Small intestine (tissue), 16 donors: ENCODE measurements at places on chromosomes 5 and 9.

- DNase-seq: peak; percentile 76
Measured at GRCh38 chr9:115591584-115591984, 473.6 kb upstream of the TNC start.

GRCh38 chr5:16521521-16522483 lies 56.2 kb upstream of the ZNF622 start:
- DNase-seq: peak; percentile 91

DNA sequence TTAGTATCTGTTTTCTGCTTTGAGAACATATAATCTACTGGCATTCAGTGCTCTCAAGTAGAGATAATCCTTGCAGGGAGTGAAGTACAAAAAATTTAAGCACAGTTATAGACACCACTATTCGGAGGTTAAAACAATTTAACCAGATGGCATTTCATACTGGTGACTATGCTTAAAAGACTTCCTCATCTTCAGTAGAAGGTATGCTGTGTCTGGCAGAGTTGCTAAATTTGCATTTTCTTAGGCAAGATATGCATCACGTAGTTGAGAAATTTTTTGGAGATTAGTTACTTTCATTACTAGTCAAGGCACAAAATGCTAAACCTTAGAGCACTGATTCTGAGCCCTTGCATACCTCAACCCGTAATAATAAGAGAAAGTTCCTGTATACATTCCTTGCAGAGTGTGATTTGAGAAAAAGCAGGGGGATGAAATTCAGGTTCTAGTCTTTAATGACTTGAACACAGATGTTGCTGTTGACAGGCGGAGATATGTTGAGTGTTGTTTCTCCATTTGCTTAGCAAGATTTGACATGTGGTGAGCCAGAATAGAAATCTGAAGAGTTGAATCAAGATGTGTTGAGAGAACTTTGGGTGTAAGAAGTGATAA lies 70.8 kb upstream of the STARD4 start:
- no peak for DNase-seq

- no peak for DNase-seq
Measured at GRCh38 chr5:38465702-38466423, 90.6 kb downstream of the LIFR start.

DNA sequence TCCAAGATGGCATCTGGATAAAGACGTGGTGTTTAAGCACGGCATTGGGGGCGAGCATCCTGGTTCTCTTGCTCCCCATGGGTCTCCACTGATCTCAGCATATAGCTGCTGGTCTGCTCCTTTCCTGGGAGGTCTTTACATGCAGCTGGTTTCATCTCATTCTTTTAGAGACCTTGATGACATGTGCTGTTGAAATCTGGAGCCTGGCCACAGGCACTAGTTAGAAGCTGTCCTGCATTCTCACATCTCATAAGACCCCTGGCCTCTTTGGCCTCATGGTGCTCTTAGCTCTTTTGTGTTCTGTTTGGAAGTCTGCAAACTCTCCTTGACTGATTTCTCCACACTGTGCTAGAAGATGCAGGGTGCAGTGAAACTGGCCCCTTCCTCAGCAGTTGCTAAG lies 113.0 kb downstream of the SMARCA2 start:
- no peak for DNase-seq

DNA sequence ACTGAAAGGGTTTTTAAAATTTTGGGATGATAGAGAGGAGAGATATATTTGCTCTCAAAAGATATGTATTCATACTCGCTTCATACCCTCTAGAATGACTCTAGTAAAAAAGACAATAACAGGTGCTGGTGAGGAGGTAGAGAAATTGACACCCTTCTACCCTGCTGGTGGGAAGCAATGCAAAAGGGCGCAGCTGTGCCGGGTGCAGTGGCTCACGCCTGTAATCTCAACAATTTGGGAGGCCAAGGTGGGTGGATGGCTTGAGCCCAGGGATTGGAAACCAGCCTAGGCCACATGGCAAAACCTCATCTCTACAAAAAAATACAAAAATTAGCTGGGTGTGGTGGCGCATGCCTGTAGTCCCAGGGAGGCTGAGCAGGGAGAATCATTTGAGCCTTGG lies 33.9 kb upstream of the NXNL2 start:
- DNase-seq: no peak

GRCh38 chr9:109950710-109951443 lies 170.9 kb downstream of the PALM2AKAP2 start:
- peak; percentile 17 for DNase-seq

DNA sequence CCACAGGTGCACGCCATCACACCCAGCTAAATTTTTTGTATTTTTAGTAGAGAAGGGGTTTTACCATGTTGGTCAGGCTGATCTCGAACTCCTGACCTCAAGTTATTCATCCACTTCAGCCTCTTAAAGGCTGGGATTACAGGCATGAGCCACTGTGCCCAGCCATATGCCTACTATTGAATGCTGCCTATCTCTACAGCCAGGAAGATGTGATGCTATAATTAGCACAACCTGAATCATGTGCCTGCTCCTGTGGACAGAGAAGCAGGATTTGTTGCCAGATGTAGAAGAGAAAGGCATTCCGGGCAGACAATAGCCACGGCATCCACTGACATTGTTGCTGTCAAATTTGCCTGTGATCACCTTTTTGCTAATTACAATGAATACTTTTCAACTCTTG lies 24.4 kb upstream of the MLLT3 start:
- DNase-seq: no peak

DNA sequence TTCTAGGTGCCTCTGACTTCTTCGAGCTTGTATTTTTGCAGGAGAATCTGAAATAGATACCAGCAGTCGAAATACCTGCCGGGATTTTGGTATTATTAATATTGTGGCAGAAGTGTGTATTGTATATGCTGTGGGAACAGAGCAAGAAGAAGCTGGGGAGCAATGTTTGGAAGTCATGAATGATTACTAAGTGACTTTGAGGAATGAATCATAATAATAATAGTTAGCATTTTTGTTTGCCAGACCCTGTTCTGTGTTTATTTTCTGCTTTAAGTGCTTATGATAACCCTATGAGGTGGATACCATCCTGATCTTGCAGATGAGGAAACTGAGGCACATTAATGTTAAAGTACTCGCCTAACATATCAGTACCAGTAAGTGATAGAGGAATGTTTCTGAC lies 32.4 kb downstream of the RAB24 start:
- DNase-seq: no peak

- no peak for DNase-seq
Measured at GRCh38 chr9:100674419-100675122, 96.7 kb downstream of the CAVIN4 start.

- DNase-seq: no peak
Measured at GRCh38 chr9:95684516-95684915, 167.7 kb upstream of the PTCH1 start.

DNA sequence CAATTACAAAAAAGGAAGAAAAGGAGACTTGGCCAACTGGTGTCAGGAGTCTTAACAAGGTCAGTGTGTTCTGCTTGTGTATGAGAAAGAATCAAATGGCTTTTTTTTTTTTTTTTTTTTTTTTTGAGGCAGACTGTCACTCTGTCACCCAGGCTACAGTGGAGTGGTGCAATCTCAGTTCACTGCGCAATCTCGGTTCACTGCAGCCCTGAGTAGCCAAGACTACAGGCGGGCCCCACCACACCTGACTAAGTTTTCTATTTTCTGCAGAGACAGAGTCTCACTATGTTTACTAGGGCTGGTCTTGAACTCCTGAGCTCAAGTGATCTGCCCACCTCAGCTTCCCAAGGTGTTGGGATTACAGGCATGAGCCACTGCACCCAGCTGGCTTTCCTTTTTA lies 3.1 kb upstream of the IL7R start:
- no peak for DNase-seq

- peak; percentile 48 for DNase-seq
Measured at GRCh38 chr9:72038408-72038807, 22.0 kb downstream of the C9orf57 start.

DNA sequence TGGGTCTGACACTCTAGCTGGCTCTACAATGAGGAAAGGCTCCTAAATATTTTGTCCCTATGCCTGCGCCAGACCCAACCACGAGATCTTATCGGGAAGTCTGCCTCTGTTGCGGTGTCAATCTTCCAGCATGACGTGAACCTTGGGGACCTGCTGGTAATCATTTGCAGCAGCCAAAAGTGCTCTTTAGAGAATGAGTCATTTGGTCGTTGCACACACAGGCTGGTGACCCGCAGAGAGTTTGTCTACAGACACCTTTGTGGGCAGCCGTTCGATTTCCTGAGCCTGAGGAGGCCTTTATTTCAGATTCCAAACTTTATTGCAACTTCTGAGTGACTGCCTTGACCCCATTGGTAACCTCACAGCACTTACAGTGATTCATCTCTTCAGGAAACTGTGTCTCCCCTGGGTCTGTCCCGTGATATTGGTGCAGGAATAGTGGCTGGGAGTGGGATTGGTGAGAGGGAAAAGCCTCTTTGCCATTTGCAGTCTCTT lies 326.1 kb downstream of the NSG2 start:
- no peak for DNase-seq

- DNase-seq: no peak
Measured at GRCh38 chr9:4263591-4263990, 36.3 kb downstream of the GLIS3 start.

DNA sequence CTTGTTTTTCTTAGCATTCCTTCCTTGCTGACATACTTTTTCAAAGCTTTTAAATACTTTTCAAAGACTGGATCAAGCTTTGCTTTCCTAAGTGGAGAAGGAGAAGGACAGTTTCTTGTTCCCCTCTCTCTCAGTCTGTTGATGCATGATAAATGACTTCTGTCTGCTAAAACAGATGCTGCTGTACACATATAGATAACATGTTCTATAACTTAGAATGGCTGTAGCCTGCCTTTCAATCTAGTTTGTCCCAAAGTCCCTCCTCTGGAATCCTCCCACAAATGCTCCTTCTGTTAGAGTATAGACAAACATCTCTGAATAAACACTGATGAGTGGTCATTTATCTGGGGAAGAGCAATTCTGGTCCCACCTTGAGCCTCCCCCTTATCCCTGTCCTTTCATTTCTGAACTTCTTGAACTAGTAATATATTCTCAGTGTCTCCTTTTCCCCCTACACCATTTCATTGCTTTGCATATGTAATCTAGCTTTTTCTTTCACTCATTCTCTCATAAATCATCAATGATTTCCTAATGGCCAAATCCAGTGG lies 5.4 kb upstream of the HEMGN start:
- DNase-seq: no peak

DNA sequence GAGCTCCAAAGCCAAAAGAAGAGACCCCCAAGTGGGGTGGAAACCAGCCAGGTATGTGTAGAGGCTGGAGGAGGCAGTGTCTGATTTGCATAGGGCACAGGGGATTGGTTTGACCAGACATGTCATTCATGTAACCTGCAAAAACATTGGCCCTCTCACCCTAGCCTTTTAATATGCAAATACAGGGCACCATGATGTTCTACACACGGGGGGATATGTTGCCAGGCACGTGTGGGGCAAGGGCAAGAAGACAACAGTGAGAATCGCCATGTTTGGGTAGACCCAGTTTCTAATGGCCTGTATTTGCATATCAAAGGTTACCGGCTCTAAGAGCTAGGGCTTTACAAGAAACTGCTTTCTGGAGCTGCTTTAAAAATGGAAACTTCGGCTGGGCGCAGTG lies 208.9 kb downstream of the GOLPH3 start:
- no peak for DNase-seq

DNA sequence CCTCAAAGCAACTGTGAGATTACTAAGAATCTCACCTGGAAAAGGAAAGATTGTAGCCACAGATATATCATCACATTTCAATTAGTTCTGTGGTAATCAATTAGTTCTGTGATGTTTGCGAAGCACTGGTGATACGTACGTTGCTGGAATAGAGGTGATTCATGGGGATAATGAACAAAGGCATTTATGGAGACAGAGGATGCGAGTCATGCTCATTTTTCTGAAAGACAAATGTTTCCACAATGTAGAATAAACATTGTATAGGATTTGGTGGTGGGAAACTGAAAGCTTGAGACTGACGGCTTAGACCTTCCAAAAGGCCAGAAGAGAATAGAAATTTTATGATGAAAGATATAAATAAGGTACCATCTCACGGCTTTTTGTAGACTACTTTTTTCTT lies 507.3 kb upstream of the TYRP1 start:
- no peak for DNase-seq

- DNase-seq: no peak
Measured at GRCh38 chr9:130794923-130795495, 40.0 kb upstream of the ABL1 start.

- peak; percentile 98 for DNase-seq
Measured at GRCh38 chr9:136858844-136859757, 7.0 kb downstream of the MAMDC4 start.

- peak; percentile 91 for DNase-seq
Measured at GRCh38 chr9:15295761-15296405, 11.1 kb downstream of the TTC39B start.

- DNase-seq: no peak
Measured at GRCh38 chr5:172044631-172045314, 38.3 kb upstream of the FBXW11 start.

DNA sequence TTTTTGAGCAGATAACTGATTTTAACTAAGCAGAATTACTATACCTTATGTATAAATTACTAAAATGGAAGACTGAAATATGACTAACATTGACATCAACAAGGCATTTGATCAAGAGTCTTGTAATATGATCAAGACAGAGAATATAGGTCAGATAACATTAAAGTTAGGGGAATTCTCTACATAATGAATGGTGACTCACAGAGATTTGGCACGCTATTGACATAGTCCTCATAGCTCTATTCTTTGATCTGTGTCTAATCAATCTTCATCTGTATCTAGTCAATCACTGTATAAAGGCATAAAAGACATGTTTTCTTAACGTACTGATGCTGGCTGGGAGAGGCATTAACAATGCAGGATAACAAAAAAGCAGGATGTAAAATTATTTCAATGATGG lies 17.4 kb downstream of the ABITRAM start:
- no peak for DNase-seq

GRCh38 chr5:107919361-107919760 lies 248.6 kb upstream of the EFNA5 start:
- no peak for DNase-seq

- DNase-seq: no peak
Measured at GRCh38 chr5:32261198-32261597, 51.5 kb downstream of the MTMR12 start.

GRCh38 chr9:92711146-92711545 lies 41.2 kb upstream of the IPPK start:
- DNase-seq: no peak

- DNase-seq: no peak
Measured at GRCh38 chr9:120921661-120922181, 4.9 kb downstream of the TRAF1 start.

DNA sequence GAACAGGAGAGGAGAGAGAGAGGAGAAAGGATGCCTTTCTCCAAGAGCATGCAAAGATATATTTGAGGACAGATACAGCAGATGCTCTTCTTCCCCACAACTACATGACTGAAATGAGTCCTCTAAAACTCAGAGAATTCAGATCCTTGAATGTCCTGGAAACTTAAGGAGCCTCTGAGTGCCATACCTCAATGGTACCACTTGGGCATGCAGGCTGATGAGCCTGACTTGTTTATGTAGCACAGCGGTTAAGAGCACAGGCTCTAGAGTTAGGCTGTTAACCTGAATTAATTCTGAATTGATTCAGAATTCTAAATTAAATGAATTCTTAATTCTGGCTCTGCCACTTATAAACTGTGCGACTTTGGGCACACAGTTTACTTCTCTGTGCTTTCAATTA lies 5.7 kb downstream of the PLPPR1 start:
- DNase-seq: no peak
